CD4-positive, alpha-beta T cell treated with Interferon alpha-2 for 1 hour (primary cell): ENCODE measurements at places on chromosomes 13 and 19.

GRCh38 chr13:85095418-85096272 lies 703.6 kb downstream of the SLITRK6 start:
- DNase-seq, result no peak

DNA sequence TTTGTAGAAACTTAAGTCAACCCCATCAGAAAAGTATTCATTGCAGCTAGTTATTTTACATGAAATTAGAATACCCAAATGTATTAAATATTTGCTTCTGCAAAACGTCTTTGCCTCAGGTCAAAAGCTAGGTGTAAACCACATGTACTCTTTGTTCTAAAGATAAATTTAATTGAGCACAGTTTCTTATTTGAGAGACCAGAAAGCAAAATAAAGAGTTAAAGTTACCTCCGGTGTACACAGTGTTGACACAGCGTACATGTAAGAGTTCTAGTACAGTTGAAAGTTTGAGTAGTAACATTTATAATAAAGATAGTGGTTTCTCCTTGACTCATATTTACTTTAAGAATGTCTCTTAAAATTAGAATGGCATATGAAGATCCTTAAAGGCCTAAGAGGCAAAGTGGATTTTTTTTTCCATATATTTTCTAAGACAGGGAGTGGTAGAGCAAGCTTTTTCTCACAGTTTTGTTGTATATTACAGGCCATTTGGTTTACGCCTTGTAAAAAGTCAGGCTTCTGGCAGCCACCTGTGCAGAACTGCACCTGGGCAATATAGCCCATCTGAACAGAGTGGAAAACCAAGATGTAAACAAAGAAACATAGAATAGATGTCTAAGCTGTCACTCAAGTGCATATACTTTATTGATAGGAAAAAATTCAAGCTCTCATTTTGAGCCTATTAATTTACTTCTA lies 2.9 kb downstream of the LRCH1 start:
- DNase-seq, result no peak

- no peak for DNase-seq
Observed at GRCh38 chr19:42601811-42602443, 7.2 kb upstream of the CEACAM8 start.

GRCh38 chr19:408441-408901 lies 476 bp downstream of the C2CD4C start:
- DNase-seq, result no peak

- no peak for DNase-seq
Observed at GRCh38 chr19:7401694-7402093, 53.0 kb downstream of the ARHGEF18 start.

DNA sequence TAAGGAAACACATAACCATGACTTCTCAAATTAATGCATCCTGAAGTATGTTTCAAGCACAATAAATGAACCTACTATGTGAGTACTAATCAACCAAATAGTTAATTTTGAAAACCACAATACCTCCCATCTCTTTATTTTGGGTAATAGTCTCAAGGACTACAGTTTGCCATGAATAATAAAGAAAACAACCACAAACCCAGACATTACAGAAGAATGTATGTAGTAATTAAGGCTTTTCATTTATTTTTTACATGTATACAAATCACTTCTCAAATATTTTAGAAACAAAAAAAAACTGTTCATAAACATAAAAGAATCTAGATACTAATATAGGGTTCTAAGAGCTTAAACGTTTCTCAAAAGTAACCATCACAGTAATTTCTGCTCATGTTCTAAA lies 6.8 kb downstream of the KATNAL1 start:
- DNase-seq, result no peak

DNA sequence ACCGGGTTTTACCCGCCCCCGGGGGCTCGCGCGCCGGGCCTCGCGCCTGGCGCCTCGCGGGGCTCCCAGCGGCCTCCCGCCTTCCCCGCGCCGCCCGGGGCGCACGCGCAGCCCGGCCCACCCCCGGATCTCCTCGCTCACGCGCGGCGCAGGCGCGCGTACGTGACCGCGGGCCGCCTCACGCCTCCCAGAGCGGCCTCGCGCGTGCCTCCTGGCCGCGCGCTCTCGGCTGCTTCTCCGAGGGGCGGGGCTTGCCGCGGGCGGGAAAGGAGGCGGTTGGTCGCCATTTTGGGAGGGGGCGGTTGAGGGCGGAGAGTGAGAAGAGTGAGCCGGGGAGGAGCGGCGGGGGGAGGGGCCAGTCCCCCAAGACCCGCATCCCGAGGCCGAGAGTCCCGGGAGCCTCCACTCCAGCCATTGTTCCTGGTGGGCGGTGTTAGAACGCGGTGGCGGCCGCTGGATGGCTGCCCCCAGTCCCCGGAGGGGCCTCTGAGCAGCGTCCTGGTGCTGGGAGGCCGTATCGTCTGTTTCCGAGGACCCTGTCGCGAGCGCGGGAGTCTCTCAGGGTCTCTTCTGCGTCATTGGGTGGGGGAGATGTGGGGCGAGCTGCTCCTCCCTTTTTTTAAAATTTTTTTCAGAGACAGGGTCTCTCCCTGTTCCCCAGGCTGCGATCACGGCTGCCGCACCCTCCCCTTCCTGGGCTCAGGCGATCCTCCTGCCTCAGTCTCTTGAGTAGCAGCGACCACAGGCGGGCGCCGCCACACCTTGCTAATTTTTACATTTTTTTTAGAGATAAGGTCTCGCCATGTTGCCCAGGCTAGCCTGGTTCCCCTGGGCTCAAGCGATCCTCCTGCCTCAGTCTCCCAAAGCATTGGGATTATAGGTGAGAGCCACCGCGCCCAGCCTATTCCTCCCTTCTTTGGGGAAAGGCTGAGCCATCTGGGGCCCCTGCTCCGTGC lies at the start of gene ZNF541:
ZNF541 (minus strand) TSS at position 78 of the 956 bp plus-strand sequence. CDS start 17,292 bp downstream, outside the sequence.
- peak; percentile 88 for DNase-seq

- DNase-seq, result no peak
Observed at GRCh38 chr13:24734950-24735349, 29.0 kb upstream of the RNF17 start.

GRCh38 chr13:73531014-73531413 lies 472.2 kb downstream of the KLF5 start:
- no peak for DNase-seq

DNA sequence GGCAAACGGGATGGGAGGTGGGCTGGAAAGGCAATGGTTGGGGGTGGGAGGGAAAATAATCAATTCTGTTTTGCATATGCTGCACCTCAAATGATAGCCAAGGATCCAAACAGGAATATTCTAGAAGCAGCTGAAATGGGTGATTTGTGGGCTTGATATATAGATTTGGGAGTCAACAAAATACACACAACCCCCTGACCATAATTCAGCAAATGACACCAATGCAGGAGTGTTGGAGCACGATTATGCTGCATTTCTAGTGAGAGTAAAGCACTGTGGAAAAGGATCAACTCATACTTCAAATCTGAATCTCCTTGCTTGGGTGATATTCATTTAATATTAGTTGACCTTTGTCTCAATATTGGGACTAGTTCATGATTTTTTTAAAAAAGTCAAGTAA lies 36.0 kb downstream of the LCP1 start:
- DNase-seq, result no peak

- peak; percentile 50 for DNase-seq
Observed at GRCh38 chr13:110874508-110874960, 40.3 kb downstream of the ANKRD10 start.

DNA sequence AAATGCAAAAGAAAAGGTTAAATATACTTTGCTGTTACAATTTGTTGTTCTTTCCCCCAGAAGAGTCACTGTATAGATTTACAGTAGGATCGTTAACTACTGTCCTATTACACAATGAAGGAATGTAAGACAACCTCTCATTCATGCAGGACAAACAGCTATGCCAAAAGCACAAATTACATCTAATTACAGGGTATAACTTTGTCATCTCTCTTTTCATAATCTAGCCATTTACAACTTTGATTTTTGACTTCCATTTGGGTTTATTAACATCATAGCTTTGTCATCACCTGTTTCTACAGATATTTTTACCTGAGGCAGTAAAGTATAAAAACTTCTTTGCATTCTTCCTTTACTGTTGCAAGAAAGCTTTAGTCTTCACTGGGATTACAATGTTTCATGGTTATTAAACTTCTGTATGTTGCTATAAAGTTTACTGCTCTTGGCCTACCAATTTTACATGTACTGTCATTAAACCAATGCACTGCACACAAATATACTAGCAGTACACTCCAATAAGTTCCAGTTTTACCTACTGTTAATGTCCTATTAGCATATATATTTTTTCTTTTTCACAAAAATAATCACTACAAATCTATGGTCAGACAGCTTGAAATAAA lies 18.9 kb downstream of the MICU2 start:
- no peak for DNase-seq

DNA sequence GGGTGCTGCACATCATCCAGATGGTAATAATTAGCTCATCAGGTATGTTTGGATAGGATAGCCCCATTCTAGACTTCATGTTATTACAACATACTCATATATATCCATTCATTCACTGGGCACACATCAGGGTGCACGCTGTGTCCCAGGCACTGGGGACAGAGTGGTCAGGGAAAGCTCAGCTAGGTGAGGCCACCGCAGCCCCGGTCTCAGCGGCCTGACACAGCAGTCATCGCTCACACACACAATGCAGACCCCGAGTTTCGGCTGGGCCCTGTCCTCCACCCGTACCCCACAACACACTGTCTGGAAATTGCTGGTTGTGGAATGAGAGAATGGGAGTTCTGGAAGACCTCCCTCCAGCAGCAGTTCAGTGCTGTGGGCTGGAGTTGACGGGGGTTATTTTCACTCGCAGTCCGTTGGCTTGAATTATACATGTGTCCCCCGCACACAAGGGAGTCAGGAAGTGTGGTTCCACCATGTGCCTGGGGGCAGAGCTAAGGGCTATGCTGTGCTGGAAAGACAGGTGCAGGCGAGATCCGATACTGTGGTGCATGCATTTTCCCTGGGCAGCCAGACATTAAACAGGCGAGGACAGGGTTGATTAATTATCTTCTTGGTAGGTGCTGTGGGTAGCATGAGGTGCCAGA lies 257.6 kb downstream of the TEX29 start:
- DNase-seq, result no peak

GRCh38 chr19:6720369-6721137 lies at the start of gene C3:
Gene C3, minus strand, starts transcription at chr19:6720650. Its CDS starts 61 bp downstream, at chr19:6720589.
- no peak for DNase-seq

- DNase-seq, result peak; percentile 37
Observed at GRCh38 chr19:54345938-54346386, 7.0 kb upstream of the LILRA4 start.
